ENCODE measurements at places on chromosomes 6 and 20. TPM values are rescaled to one million over a fixed set of nuclear protein-coding genes. Genes with fewer than 3 reads are reported as not detected.

- no peak for DNase-seq
Observed at GRCh38 chr6:105882828-105883227, 203.3 kb upstream of the PRDM1 start.

- DNase-seq: no peak
Observed at GRCh38 chr6:87738000-87738399, 36.0 kb upstream of the AKIRIN2 start.

GRCh38 chr20:59598625-59599310, 5.6 kb upstream of the PHACTR3 start:
- DNase-seq: peak; percentile 23

DNA sequence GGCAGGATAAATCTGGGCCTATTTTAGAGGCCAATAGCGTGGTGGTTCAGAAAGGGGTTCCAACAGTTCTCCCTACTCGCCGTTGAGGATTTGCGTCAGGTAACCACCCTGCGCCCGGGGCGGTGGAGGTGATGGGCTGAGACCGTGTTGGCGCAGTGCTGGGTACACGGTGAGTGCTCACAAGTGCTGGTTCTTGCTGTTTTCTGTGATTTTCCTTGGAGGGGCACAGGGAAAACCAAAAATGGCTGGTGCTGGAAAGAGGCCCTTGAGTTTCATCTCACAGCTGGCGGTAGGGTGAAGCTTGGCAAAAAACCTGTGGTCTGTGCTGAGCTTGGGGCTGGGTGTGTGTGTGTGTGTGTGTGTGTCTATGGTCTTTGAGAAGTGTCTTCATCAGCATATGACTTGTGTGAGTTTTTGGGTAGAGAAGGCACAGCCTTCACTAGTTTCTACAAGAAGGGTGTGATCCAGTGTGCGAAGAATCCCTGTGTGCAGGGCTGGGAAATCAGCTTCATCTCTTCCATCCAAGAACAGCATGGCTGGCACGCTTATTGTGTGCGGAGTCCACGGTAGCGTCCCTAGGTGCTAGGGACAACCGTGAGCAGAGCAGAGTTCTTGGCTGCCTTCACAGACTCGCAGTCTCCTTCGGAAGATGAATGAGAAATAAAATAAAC, 35.3 kb upstream of the SCRT2 start:
- no peak for DNase-seq

DNA sequence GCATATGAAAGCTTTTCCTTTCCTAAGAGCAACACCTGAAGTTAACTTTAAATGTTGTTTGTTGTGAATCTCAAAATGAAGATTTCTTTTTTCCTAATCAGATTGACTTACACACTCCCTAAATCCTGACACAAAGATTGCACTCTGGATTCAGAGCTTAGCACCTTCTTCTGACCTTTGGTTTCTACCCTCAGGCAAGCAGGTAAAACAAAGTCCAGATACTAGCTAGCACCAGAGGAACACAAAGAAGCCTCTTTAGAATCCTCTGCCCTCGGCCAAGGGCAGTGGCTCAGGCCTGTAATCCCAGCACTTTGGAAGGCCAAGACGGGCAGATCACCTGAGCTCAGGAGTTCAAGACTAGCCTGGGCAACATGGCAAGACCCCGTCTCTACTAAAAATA, 14.5 kb downstream of the SERAC1 start:
- DNase-seq: no peak

- no peak for DNase-seq
Observed at GRCh38 chr6:157346373-157346772, 23.1 kb upstream of the TMEM242 start.

DNA sequence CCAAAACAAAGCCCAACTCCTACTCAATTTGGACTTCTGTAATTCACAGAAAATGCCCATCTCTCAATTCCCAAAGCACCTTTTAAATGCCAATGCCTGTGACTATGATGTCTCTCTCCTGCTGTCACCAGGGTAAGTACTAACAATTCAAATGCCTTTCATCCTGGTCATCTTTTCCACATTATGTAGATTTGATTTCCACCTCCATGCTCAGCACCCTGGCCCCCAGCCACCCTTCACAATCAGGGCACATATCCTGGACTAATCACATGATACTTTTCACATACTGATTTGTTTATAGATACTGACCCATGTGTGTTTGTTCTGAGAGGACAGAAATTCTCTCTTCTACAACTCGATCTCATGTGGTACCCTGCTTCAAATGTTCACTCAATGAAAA, 236.3 kb downstream of the PTPRK start:
- DNase-seq: no peak

DNA sequence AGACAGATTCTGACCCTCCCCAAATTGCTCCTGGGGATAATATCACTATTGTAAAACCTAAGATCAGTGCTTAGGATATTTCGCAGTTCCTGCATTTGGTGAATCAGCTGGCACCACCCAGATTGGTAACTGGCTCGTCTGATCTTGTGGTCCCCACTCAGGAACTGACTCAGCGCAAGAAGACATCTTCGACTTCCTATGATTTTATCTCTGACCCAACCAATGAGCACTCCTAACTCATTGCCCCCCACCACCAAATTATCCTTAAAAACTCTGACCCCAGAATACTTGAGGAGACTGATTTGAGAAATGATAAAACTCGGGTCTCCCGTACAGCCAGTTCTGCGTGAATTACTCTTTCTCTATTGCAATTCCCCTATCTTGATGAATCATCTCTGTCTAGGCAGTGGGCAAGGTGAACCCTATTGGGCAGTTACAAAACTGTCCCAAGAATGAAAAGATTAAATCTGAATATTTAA, 55.7 kb upstream of the PRND start:
- peak; percentile 23 for DNase-seq

- DNase-seq: no peak
Observed at GRCh38 chr20:47276851-47277534, 79.5 kb downstream of the ZMYND8 start.

GRCh38 chr6:53530346-53530745, 14.6 kb downstream of the GCLC start:
- DNase-seq: no peak

DNA sequence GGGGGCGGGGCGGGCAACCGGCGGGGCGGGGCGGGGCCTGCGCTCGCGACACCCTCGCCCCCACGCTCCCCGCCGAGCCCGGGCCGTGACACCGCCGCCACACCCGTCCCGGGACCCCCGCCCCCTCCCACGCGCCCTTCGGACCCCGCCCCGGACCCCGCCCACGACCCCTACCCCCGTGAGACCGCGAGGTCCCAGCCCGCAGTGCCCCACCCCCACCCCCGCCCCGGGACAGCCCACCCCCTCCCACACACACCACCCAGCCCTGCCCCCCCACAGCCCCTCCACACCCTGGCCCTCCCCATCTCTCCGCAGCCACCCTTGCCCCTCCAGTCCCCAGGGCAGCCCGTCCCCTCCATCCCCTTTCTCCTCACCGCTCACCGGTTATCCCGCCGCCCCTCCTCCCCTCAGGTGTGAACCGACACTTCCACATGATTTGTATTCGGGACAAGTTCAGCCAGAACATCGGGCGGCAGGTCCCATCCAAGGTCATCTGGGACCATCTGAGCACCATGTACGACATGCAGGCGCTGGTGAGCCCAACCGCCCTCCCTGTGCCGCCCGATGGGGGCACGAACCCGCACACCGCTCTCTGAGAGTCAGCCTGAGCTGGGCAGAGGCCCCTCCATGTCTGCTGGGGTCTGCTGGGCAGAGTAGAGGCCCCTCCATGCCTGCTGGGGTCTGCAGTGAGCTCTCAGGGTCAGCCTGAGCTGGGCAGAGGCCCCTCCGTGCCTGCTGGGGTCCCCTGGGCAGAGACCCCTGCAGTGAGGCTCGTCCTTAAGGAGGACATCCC, 622 bp downstream of the MRGBP start:
- no peak for DNase-seq

DNA sequence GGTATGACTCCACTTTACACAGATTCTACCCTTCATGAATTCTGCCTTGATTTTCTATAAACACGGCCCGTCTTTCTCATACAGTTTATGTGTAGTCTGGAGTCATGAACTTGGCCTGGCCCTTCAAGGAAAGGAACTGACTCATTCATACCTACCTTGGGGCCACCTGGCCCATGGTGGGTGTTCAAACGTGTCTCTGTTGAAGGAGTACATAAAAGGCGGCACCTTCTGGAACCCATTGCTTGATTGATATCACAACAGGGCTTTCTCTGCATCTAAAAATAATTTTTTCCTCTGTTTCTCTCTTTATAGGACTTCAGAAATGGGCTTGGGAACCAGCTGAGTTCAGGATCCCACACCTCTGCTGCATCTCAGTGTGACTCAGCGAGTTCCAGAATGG, 363.0 kb upstream of the SOX4 start:
- no peak for DNase-seq

GRCh38 chr6:110067837-110068591, 89.9 kb downstream of the GPR6 start:
- DNase-seq: no peak

GRCh38 chr20:63846128-63846771, 15.0 kb upstream of the ABHD16B start:
- DNase-seq: no peak

GRCh38 chr6:19477563-19477962, 359.6 kb upstream of the ID4 start:
- no peak for DNase-seq

DNA sequence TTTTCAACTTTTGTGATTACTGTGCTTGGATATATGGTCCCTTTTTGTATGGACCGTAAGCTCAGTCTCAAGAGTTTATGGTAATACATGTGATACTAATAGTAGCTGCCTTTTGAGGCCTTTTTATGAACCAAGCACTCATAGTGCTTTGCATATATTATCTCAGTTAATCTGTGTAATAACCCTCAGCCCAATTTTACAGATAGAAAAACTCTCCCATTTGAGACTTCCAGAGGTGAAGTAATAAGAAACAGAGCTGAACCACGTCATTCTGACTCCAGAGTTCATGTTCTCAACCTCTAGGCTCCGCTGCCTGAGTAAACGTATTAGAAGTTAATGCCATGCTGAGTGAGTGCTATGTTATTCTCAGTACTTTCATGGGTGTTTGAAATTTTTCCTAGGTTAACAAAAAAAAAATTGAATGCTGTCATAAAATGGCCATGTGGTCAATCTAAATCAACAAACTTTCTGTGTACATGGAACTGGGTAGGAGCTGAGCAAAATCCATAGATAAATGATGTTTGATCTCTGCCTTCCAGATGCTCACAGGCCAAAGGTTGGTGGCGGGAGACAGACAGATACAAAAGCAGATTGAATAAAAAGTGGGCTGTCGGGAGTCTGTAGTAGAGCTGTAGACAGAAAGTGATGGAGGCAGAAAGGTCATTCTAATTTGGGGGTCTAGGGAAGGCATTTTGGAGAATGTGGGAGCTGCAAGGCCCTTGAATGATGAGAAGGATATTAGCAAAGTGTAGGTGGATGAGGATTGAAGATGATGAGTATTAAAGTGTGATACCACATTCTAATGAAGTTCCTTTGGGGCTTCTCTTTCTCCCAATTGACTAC, 22.6 kb upstream of the ELOVL2 start:
- no peak for DNase-seq

- DNase-seq: no peak
Observed at GRCh38 chr20:23868321-23868720, 11.2 kb downstream of the CST5 start.

DNA sequence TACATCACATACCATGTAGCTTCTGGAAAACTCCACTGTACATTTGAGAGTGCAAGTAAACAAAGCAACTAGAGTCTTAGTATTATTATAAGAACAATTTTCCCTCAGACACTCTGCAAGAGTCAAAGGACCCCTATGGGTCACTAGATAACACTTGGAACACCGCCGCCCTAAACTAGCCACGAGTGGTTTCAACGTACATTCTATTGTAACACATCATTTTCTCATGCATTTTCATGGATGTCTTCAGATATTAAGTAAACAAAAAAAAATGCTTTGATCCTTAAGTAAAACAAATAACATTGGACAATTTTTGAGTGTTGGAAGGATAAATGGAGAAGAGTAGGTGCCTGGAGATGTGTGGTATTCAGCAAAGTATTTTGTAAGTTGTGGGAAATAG, 3.2 kb upstream of the RNF146 start:
- DNase-seq: no peak

DNA sequence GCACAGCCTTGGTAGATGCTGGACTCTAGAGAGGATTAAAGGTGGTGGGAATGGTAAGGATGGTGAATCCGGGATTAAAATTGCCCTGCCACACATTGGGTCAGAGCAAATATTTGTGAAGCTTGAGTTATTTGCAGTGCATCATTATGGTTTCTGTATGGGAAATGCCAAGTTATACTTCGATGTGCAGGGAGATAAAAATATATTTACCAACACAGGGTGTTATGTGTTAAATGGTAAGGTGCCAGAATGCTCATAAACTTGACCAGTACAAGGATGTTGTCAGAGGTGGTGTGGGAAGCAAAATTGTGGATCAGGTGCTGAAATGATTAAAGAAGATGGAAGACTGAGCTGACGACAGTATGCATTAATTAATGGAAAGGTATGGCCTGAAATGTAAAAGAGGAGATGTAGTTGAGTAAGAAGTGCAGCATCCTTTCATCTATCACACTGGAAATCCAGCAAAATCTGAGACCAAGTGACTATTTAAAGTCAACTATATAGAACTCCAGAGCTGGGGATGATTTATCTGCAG, 262.3 kb downstream of the ADGB start:
- no peak for DNase-seq

- no peak for DNase-seq
Observed at GRCh38 chr20:33165416-33166055, 2.4 kb upstream of the BPIFA2 start.

GRCh38 chr6:90466154-90466940, 120.5 kb downstream of the MAP3K7 start:
- no peak for DNase-seq

- DNase-seq: no peak
Observed at GRCh38 chr6:15513131-15513771, 149.6 kb downstream of the DTNBP1 start.

- DNase-seq: no peak
Observed at GRCh38 chr6:13847326-13848050, 33.1 kb upstream of the MCUR1 start.

GRCh38 chr6:10112871-10113549, 301.9 kb downstream of the TFAP2A start:
- no peak for DNase-seq

GRCh38 chr6:4059115-4059777, 19.7 kb downstream of the FAM217A start:
- DNase-seq: no peak

- peak; percentile 84 for DNase-seq
Observed at GRCh38 chr6:169654598-169655391, 47.0 kb downstream of the WDR27 start.

Gene VGLL2
- total RNA-seq: not detected

Gene ZNF133
- 12.7 TPM for total RNA-seq

Gene C6orf58
- not detected for total RNA-seq

Gene JPH2
- total RNA-seq: 24.3 TPM

Gene PAX1
- total RNA-seq: not detected

Gene OSBPL2
- total RNA-seq: 80.4 TPM

Gene EFCAB8
- total RNA-seq: not detected

Gene RSPH3
- total RNA-seq: 24.1 TPM

Gene LZTS3
- total RNA-seq: 9.0 TPM

Gene KCNB1
- 5.6 TPM for total RNA-seq

Gene CTCFL
- total RNA-seq: 0.14 TPM

Gene SYCP2L
- not detected for total RNA-seq

Gene DEFB132
- not detected for total RNA-seq

Gene TMEM244
- not detected for total RNA-seq

Gene NNAT
- total RNA-seq: 12.1 TPM

Gene ZSCAN16
- total RNA-seq: 19.5 TPM

Gene RHAG
- total RNA-seq: 0.64 TPM

Gene SLC17A1
- not detected for total RNA-seq

All from transverse colon (tissue), 4 donors.